Activated naive CD8-positive, alpha-beta T cell treated with anti-CD3 and anti-CD28 coated beads, Interleukin-2, amount 10 ng/mL, durations not matched to agents 7 days and 5 days (primary cell): ENCODE measurements at places on chromosomes 7 and 10. TPM values are rescaled to one million over a fixed set of nuclear protein-coding genes. Genes with fewer than 3 reads are reported as not detected.

- H3K27me3 ChIP-seq = peaks cover 6% of the 10 kb centered on the region
- H3K4me3 ChIP-seq = no peak overlapping the region
- no peak overlapping the region for H3K27ac ChIP-seq
Measured at GRCh38 chr7:4269746-4270145, 412.3 kb upstream of the FOXK1 start.

- H3K27ac ChIP-seq = no peak overlapping the region
- peaks cover 21% of the 10 kb centered on the region for H3K4me1 ChIP-seq
- no peaks in the 10 kb centered on the region for H3K36me3 ChIP-seq
- H3K27me3 ChIP-seq = no peaks in the 10 kb centered on the region
Measured at GRCh38 chr7:142511801-142512200, 237.5 kb upstream of the PRSS1 start.

DNA sequence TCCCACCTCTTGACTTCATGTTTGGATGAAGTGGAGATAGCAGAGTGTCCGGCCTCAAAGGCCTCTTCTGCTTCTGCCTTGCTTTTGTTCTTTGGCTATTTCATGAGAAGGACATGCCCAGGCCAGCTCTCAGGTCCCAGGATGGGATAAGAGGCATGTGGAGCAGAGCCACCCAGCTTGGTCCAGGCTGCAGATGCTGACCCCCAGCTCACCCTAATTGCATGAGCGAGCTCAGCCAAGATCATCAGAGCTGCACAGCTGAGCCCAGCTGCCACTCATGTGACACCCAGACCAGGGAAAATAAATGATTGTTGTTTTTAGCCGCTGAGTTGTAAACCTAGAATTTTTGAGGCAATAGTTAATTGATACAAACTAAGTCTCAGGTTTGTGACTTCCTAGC lies 230.0 kb downstream of the PHF14 start:
- H3K27me3 ChIP-seq = peaks cover 3% of the 10 kb centered on the region
- H3K4me1 ChIP-seq = no peaks in the 10 kb centered on the region
- no peak overlapping the region for H3K27ac ChIP-seq
- H3K36me3 ChIP-seq = peaks cover 2% of the 10 kb centered on the region

DNA sequence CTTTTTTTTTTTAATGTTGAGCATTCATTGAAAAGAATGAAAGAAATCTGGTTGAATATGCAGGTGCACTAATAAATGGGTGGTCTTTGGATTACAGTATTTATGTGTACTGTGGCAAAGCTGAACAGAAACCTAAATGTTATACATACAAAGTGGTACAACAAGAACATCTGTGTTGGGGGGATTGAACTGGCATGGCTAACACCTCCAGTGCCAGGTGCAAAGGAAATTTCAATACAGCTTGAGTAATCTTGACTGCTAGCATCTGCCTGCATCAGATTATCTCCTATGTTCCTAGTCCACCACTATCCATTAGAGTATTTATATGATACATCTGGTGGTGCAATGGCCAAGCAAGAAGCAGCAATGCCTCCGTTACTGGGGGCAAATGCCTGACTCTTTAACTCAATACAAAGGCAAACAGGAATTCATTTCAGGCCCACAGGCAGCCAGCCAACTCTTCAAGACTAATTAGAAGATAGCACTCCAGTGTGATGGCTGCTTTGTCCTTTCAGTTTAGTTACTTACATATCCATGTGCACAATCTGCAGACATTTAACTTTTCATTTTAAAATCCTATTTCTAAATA lies 220.5 kb upstream of the ETV1 start:
- no peak overlapping the region for H3K4me3 ChIP-seq
- H3K36me3 ChIP-seq = no peaks in the 10 kb centered on the region
- DNase-seq = no peak
- no peak overlapping the region for H3K27ac ChIP-seq

DNA sequence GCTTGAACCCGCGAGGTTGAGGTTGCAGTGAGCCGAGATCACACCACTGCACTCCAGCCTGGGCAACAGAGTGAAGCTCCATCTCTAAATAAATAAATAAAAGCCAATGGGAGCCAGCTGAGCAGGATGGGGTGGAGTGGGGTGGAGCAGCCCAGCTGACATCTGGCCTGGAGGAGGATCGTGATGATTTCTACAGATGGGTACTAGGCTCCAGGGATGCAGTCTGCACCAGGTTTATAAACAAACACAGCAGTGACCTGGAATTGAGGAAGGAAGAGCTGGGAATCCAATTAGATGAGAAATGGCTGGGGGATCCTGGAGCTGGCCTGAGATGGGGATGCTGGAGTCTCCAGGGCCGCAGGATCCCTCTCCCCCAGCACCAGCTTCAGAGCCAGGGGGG lies 7.3 kb upstream of the GRIFIN start:
- peaks cover 20% of the 10 kb centered on the region for H3K27me3 ChIP-seq
- no peaks in the 10 kb centered on the region for H3K36me3 ChIP-seq
- no peak for DNase-seq
- no peak overlapping the region for H3K27ac ChIP-seq
- H3K4me1 ChIP-seq = peaks cover 4% of the 10 kb centered on the region

OLAH gene
- total RNA-seq = 0.45 TPM

GRCh38 chr10:23530079-23530478 lies 91.2 kb downstream of the OTUD1 start:
- H3K4me1 ChIP-seq = peaks cover 8% of the 10 kb centered on the region
- H3K36me3 ChIP-seq = no peaks in the 10 kb centered on the region
- no peak overlapping the region for H3K27ac ChIP-seq
- no peak overlapping the region for H3K4me3 ChIP-seq

GRCh38 chr10:98262571-98262970 lies 5.4 kb downstream of the LOXL4 start:
- H3K36me3 ChIP-seq = no peaks in the 10 kb centered on the region
- H3K27me3 ChIP-seq = peaks cover 16% of the 10 kb centered on the region
- no peak for DNase-seq
- peaks cover 8% of the 10 kb centered on the region for H3K4me1 ChIP-seq
- no peak overlapping the region for H3K4me3 ChIP-seq

GRCh38 chr7:151403764-151404163 lies 6.1 kb downstream of the WDR86 start:
- H3K27ac ChIP-seq = no peak overlapping the region
- peaks cover 7% of the 10 kb centered on the region for H3K4me1 ChIP-seq
- H3K36me3 ChIP-seq = no peaks in the 10 kb centered on the region
- no peak overlapping the region for H3K4me3 ChIP-seq
- H3K27me3 ChIP-seq = peaks cover 14% of the 10 kb centered on the region

- no peak for DNase-seq
- H3K4me1 ChIP-seq = peaks cover 50% of the 10 kb centered on the region
- peaks cover 43% of the 10 kb centered on the region for H3K36me3 ChIP-seq
- H3K4me3 ChIP-seq = peak overlapping the region; percentile 7
Measured at GRCh38 chr10:22597138-22597537, 117.2 kb downstream of the PIP4K2A start.

- no peak overlapping the region for H3K4me3 ChIP-seq
- peaks cover 11% of the 10 kb centered on the region for H3K4me1 ChIP-seq
- no peaks in the 10 kb centered on the region for H3K36me3 ChIP-seq
Measured at GRCh38 chr10:47043928-47044538, 132.8 kb downstream of the PTPN20 start.

GRCh38 chr10:44573821-44574220 lies 188.9 kb upstream of the CXCL12 start:
- no peak for DNase-seq
- no peak overlapping the region for H3K4me3 ChIP-seq
- H3K4me1 ChIP-seq = no peaks in the 10 kb centered on the region
- no peaks in the 10 kb centered on the region for H3K27me3 ChIP-seq
- no peaks in the 10 kb centered on the region for H3K36me3 ChIP-seq
- no peak overlapping the region for H3K27ac ChIP-seq
